SHP77 treated with DMSO at 0.1 percent for 48 hours (cell line): ENCODE measurements at places on chromosomes 2 and 18.
A peak's percentile ranks its signal among the peaks of the same experiment; 100 is the strongest.

DNA sequence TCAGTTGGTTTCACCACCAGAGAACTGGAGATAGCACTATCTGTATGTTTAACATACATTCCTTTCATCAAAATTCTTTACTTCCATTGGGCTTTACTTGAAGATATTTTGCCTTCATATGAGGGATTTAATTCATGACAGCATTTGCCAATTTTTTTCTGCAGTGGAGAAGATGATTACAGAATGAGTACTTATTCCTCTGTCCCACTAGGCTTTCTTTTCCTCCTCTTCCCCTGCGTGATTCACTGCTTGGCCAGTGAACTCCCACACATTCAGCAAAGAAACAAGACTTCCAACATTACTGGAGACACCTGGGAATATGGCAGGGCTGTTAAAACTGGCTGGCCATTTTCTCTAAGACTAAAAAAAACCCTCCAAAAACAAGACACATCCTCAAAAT, 425.8 kb upstream of the KCNH7 start:
- no peak for DNase-seq

DNA sequence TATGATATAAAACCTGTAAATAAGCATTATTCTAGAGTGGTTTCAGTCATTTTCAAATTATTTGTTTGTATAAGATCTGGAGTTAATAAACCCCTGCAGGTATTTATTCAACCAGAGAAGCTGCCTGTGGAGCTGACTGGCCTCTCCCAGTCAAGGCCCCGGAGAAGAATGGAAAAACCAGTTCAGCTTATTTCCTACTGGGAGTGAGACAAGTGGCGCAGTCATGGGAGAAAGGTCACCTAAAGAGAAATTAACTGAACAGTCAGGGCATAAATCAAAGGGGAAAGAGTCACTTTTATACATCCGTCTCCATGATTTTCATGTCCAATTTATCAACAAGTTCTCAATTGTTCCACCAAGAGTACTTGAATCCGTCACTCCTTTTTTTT, 240.9 kb downstream of the RNF152 start:
- no peak for DNase-seq

DNA sequence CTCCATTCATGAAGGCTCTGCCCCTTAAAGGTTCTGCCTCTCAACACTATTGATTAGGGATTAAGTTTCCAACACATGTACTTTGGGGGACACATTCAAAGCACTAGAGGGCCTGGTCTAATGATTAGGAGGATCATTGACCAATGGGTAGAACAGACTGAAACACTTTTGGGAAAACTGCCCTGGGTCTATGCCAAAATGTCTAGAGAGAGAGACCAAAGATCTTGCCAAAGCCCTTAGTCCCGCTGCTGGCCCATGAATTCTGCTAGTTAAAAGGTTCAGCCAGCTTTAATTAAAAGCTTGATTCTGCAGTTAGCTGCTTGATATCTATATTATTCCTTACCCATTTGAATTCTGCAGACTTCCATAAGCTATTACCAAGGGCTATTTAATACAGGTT, 613.2 kb downstream of the SLC4A3 start:
- no peak for DNase-seq

DNA sequence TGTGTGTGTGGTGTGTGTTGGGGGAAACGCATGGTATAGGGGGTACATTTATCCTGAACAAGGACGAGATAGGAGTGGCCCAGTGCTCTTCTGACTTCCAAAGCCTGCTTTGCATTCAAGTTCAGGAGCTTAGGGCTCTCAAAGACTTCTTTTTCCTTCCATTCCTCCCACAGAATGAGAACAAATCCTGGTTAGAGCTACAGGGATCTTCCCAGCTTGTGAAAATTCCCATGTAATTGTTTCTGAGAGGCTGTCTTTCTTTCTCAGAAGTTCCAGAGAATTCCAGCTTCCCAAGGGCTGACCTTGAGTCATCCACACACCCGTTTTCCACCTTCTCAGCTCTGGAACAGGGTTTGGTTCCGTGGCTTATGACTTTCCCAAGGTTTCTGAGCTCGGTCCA, 38.9 kb downstream of the FASTKD2 start:
- DNase-seq: no peak

DNA sequence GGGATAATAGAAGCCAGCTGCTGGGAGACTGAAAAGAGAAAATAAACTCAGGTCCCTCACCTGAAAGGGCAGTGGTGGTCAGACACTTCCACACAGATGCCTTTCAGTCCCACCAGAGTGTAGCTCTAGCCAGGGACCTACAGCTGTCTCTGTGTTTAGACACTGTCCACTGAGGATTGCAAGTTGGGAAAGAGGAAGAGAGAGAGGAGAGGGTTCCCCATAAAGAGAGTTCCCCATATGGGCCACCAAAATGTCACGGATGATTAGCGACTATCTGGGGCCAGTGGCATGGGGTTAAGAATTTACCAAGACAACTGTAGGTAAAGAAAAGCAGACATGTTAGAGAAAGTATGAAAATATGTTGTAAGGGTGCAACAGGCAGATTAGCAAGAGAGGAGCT, 36.7 kb upstream of the SKA1 start:
- no peak for DNase-seq

DNA sequence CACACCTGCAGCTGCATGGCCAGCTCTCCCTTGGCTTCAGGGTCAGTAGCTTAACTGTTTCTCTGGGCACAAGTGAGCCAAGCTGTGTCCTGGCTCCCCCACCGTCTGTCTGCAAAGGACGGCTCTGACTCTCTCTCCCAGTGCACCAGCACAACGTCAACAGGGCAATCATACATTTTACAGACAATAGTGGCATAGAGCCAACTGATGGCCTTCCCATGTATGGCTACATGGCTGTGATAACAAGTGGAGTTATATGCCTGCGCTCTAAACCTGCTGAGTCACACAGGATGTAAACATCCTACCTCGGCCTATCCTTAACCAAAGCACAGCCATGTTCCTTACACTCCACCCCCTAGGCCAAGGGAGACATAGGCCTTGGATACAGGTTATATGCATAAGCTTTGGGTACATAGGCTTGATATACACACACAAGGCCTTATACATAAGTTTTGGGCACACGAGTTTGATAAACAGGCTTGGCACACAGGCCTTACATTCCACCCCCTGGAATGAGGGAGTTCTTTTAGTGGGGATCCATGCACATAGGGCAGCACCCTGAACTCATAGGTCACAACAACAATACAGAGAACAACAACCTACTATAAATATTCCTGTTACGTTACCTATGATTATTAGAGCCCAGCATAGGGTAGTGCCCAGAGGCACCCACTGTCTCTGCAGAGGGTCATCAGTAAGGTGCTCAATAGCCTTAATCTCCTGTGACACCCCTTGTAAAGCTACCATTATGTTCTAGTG, 17.7 kb downstream of the PHOSPHO2 start:
- DNase-seq: peak; percentile 28

- DNase-seq: no peak
Measured at GRCh38 chr2:40190457-40190856, 261.4 kb downstream of the SLC8A1 start.

DNA sequence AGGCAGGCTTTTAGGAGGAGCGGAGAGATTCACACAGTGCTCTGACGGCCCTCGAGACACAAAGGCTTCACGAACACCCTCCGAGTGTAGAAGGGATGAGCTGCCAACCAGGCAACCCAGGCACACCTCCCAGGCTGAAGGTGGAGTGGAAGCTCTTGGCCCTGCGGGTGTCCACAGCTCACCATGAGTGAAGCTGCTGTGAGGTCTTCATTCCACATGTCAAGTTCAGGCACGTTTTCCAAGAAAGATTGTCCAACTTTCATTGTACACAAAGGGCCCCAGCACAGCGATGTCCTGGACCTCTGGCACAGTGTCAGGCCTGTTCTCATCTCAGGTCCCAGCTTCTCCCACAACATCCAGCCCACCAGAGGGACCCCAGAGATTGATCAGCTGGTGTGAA, 13.4 kb downstream of the PARD6G start:
- DNase-seq: no peak
